ENCODE measurements at places on chromosomes 7 and 10.

DNA sequence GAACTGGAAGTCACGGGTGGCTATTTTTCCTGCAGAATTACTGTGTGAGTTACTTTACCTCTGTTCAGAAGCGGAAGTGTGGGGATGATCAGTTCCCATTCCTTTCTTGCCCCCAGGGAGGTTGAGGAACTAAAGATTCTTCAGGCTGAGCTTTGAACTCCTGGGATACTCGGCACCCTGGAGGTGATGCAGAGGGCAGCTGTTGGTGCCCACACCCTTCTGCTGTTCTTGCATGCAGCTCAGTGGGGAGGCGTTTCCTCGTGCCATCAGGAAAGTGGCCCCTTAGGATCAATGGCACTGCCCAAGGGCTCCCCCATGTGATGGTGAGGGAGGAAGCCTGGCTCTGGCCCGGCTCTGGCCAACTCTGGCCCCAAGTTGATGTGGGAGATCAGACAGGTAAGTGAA is 44.7 kb upstream of the MXI1 start:
- DNase-seq = no peak

DNA sequence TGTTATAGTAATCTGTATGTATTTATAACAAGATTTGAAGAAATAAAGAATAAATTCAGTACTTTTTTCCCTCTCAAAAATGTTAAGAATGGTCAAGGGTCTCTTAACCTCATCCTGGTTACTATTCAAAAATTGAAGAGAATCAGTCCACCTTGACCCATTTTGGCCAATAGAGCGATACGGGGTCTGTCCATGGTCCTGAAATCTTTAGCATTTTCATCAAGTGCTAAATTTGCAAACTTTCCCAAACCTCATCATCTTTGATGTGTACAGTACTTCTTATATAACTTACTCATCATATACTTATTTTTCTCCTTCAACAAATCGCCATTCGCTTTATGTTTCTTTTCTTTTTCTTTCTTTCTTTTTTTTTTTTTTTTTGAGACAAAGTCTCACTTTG is 23.6 kb downstream of the TMEM178B start:
- DNase-seq = no peak

GRCh38 chr7:111312966-111313365 is 222.0 kb downstream of the LRRN3 start:
- DNase-seq = no peak

- no peak for DNase-seq
Measured at GRCh38 chr7:6228361-6229229, 43.8 kb downstream of the CYTH3 start.

DNA sequence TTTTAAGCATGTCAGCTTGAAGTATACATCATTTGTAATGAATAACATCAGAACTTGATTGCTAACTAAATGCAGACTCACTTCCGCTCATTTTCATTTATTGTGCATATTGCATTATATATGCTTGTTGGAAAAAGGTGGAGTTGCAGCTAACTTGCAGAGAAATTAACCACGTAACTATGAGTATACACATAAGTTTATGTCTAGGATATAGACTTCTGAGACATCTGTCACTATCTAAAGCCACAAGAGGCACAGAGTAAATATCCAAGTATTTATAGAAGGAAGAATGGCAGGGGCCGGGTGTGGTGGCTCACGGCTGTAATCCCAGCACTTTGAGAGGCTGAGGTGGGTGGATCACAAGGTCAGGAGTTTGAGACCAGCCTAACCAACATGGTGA is 47.3 kb downstream of the TNPO3 start:
- DNase-seq = no peak

DNA sequence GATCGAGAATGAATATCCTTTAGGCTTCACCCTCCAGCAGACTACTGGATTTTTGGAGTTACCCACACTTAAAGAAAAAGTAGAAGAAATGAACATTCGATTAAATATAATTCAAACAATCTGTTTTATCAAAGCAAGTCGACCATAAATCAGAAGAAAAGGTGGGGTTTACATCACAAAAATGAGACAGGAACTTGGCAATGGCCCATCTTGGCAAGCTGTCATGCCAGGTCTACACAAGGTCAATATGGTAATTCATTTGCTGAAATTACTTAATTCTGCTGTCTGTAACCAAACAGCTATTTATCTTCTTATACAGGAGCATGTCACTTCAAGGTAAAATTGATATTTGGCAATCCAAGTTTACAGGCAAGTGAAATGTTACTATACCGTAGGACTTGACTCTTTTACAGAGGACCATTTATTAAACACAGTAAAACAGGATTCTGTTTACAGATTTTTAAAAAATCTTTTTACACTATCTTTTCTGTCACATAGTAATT is 640.6 kb upstream of the NRP1 start:
- no peak for DNase-seq

GRCh38 chr10:13665516-13666262 is 78.9 kb downstream of the PRPF18 start:
- no peak for DNase-seq

DNA sequence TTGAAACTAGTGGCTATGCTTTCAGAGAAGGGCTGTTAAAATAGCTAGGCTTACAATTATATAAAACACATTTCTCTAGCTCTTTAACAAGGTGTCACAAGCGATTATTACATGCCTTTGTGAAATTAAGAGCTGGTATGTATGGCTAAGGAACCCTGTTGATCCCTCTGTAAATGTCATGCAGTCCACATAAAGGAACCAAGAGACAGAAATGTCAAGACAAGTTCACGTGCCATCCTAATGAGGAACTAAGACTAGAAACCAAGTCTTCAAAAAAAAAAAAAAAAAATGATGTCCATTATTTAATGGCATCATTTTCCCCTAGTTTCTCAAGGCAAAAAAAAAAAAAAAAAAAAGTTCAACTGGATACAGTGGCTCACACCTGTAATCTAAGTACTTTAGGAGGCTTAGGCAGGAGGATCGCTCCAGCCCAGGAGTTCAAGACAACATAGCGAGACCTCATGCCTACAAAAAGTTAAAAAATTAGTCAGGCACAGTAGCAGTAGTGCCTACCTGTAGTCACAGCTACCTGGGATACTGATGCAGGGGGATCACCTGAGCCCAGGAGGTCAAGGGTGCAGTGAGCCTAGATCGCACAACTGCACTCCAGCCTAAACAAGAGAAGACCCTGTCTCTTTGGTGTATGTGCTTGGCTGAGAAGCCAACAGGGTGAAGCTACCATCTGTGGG is 63.4 kb downstream of the SRPK2 start:
- DNase-seq = no peak

- DNase-seq = no peak
Measured at GRCh38 chr10:69643779-69644657, 14.0 kb downstream of the FAM241B start.

DNA sequence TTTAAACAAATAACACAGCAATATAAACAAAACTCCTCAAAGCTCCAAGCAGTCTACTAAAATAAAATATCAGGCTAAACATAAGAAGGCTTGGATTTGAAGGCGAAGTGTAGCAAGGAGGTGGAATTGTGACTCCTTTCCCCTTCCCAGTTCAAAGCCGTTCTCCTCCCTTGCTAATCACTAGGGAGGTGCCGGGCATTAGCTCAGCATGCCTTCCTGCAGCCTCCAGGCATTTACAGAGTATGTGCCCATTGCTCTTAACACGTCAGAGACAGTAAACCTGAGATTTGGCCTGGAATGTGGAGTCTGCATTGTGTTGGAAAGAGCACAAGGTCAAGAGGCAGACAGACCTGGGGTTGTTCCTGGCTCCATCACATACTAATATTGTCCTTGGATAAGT is 15.6 kb downstream of the CNNM1 start:
- no peak for DNase-seq

DNA sequence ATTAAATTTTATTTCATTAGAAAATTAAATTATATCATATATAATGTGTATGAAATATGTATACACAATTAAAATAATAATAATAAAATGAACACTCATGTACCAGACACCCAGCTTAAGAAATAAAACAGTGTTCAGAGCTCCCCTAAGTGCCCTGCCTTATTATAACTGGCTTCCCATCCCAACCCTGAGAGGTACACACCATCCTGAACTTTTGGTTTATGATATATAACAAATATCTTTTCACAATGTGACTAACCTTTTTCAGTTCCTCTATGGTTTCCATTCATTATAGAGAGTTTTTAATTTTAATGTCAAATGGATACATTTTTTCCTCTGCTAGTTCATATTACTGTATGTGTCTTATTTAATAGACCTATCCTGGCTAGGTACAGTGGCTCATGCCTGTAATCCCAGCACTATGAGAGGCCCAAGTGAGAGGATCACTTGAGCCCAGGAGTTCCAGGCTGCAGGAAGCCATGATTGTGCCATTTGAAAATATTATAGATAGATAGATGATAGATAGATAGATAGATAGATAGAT is 24.0 kb upstream of the STEAP2 start:
- no peak for DNase-seq

- no peak for DNase-seq
Measured at GRCh38 chr10:83656924-83657323, 482.4 kb upstream of the GHITM start.

DNA sequence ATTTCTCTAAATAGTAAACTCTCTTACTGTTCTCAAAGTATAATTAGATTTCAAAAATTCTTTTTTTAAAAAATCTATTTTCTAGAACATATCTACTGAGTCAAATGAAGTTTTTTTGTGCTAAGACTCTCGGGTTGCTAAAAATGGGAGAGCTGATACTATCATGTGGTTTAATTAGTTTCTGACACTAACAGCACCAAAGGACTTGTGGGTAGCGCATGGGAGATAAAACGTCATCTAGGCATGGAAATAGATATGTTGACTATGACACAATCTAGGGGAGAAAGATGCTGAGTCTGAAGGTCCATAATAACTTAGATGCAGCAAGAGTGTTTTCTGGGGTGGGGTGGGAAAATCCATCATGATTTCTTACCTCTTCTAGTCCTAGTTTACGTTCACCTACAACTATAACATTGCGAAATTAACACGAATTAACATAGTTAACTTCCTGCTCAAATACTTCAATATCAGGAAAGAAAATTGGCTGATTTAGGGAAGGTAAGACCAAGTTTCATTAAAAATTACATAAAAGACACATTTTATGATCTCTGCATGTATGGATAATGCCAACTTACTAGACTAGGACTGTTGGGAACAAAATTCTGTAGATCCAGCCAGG is 14.3 kb upstream of the ARMC3 start:
- DNase-seq = no peak

- DNase-seq = no peak
Measured at GRCh38 chr7:30471205-30471604, 7.4 kb downstream of the NOD1 start.

DNA sequence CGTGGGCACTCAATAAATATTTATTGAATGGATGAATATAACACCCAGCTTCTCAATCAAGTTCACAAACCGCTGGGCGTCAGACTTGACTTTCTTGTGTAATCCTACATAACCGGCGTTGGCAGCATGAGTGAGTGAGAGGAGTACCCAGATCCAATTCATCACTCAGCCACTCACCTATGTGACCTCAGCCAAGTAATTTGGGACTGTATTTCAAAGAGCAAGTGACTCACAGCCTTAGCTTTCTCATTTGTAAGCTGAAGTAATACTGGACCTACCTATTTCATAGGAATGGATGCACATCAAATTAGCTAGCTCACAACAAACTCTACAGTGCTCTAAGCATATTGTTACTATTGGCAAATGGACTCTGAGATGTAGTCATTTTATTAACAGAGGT is 53.8 kb upstream of the FAM204A start:
- DNase-seq = no peak

- DNase-seq = no peak
Measured at GRCh38 chr10:45408421-45409319, 34.7 kb downstream of the ALOX5 start.

DNA sequence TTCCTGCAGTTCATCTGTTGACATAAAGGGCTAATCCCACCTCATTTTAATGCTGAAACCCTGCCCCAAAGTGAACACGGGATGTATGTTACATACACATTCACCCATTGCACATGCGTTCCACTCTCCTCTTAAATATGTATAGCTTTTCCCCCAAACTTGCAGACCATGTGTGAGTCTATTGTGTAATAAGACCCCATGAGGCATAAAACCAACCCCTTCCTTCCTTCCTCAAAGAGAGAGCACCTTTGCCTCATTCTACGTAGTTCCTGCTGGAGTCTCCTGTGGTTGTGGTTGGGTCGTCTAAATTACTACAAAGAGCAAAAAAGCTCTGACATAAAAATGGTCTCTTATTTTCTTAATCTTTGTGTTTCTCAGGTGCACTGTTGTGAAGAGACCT is 345.7 kb upstream of the KLF6 start:
- no peak for DNase-seq

- no peak for DNase-seq
Measured at GRCh38 chr7:57404343-57404966, 45.5 kb upstream of the ZNF716 start.

All from activated CD8-positive, alpha-beta memory T cell treated with anti-CD3 and anti-CD28 coated beads for 1 hour (primary cell).